ENCODE measurements at places on chromosomes 1 and 21. TPM values are rescaled to one million over a fixed set of nuclear protein-coding genes. Genes with fewer than 3 reads are reported as not detected.

DNA sequence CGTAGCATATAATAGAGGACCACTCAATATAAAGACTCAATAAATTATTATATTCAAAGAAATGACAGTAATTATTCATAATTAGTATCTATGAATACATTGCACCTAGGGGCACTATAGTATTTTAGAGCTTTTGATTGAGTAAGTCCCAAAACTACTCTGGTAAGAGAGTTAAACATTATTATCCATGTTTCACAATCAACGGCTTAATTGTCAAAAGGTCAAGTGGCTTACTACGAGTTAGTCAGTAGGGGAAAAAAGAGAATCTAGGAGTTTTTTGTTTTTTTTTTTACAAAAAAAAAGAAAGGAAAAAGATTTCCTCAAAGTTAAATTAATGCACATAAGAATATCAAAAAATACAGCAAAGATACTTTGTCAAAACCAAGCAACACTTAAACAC lies 20.4 kb upstream of the LAMC1 start:
- no peak for DNase-seq

- no peak for DNase-seq
These were observed 3.4 kb upstream of the WNT2B start for GRCh38 chr1:112505400-112505785.

DNA sequence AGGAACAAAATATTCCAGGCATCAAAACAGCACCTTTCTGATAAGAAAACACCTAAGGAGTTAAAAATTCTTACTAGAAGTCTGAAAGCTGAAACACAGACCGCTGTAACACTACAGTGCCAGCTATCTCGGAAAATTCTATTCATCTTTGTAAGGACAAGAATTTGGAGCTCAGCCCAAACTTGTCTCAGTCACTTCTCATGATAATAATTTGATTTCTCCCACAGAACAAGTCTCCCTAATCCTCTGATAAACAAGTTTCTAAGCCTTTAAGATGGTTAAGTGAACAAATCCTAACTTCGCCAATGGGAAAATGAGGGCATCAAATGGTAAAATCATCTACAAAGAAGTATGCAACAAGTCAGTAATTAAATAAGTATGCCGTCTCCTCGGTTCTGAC lies 59.9 kb downstream of the SIPA1L2 start:
- no peak for DNase-seq

GRCh38 chr1:23906731-23907130 lies 6.4 kb downstream of the CNR2 start:
- DNase-seq: no peak

The CYP4A11 gene
- total RNA-seq: not detected

- no peak for DNase-seq
These were observed 15.1 kb upstream of the PIGV start for GRCh38 chr1:26772687-26773086.

DNA sequence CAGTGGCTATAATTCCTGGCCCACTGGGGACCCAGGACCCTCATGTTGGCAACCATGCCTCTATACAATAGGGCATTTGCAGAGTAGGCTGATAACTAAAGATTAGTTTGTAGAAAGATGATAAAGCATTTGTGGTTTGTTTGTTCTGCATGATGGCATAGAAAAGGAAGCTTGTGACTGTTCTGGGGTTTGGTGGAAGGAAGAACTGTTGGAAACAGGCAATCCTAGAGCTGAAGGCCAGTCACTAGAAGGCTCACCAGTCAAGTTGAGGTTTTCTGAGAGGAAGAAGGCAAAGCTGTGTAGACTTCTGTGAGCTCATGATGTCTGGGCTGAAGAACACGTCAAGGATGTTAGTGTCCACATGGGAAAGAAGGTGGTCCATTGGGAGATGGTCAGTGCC lies 140.3 kb upstream of the VANGL1 start:
- DNase-seq: no peak

GRCh38 chr1:150320667-150320978 lies 710 bp upstream of the PRPF3 start:
- no peak for DNase-seq

DNA sequence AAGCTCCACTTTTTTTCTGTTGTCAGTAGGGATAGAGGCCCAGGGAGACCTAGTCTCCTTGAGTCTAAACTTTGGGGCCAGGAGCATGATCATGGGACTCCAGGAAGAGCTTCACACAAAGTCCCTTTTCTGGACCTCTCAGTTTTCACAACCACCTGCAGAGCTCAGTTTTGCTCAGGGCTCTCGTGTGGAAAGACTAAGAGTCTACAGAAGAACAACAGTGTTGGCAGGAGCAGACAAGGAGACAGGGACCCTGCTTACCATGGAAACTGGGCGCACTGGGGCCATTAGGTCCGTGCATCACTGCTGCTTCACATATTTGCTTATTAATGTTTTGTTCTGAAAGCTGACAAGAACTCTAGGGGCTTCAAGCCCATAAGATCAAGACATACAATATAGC lies 63.9 kb upstream of the HSD17B7 start:
- DNase-seq: no peak

DNA sequence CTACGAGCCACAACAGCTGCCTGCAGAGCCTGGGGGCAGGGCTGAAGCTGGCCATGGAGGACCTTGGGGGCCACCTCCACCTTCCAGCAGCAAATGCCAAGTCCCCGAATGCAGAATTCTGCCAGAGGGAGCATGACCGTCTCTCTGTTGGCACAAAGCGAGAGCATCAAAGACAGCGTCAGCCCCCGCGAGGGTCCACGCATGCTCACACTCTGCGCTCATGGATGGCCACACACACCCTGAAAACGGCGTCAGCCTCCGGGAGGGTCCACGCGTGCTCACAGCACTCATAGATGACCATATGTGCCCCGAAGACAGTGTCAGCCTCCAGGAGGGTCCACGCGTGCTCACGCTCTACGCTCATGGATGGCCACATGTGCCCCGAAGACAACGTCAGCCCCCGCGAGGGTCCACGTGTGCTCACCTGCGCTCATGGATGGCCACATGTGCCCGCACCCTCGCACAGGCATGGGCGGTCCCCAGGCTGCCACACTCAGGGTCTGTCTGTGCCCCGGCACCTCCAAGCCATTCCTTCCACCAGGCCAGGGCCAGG lies 46.5 kb downstream of the MORN1 start:
- no peak for DNase-seq

The ANKRD65 gene
- total RNA-seq: 2.2 TPM

The FALEC gene
- total RNA-seq: not detected

DNA sequence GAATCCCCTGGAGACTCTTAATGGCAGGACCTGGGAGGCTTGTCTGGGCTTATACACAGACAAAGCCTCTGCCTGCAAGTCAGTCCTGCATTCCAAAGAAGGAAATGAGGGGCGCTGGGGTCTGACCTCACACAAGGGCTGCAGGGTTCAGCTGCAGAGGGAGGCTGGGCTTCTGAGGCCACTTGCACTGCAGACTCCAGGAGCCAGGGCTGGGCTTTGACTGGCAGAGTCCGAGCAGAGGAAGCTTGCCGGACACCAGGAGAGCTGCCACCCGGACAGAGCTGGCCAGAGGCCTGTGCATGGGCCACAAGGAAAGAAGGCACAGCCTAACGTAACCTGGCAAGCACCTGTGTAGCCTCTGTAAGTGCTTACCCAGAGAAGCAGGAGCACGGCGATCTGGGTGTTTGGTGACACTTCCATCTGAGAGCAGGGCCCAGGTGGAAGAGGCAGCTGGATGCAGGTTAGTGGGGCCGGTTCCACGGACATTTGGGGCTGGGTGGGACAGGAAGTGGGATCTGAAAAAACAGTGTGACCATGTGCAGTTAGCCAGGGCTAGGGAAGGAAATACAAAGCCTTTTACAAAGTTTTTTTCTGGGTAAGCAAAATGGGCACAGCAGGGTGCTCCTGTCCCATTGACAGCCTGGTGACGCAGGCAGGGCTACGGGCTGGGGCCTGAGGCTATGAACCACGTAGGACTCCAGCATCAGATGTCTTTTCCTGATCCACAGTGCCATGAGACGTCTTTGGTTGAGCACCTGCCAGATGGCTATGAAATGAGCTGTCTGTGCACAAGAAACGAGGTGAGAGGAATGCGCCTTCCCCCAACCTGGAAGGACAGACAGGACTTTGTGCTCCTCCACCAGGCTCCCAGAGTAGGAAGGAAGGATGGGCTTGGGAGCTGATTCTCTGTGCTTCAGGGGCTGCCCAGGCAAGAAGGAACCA lies 37.3 kb upstream of the LBR start:
- DNase-seq: peak; percentile 73

DNA sequence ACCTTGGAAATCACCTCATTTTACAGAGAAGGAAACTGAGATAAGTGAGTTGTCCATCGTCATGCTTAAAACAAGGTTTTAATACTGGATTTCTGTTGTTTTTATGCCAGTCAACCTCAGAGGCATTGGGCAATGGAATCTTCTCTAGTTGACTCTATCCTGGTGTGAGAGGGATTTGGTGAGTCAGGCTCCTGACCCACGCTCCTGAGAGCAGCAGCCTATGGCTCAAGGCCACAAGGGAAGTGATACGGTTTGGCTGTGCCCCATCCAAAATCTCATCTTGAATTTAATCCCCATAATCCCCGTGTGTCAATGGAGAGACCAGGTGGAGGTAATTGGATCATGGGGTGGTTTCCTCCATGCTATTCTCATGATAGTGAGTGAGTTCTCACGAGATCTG lies 90.1 kb downstream of the TLR5 start:
- no peak for DNase-seq

- DNase-seq: no peak
These were observed 1.3 kb upstream of the PLD5 start for GRCh38 chr1:242525769-242526168.

DNA sequence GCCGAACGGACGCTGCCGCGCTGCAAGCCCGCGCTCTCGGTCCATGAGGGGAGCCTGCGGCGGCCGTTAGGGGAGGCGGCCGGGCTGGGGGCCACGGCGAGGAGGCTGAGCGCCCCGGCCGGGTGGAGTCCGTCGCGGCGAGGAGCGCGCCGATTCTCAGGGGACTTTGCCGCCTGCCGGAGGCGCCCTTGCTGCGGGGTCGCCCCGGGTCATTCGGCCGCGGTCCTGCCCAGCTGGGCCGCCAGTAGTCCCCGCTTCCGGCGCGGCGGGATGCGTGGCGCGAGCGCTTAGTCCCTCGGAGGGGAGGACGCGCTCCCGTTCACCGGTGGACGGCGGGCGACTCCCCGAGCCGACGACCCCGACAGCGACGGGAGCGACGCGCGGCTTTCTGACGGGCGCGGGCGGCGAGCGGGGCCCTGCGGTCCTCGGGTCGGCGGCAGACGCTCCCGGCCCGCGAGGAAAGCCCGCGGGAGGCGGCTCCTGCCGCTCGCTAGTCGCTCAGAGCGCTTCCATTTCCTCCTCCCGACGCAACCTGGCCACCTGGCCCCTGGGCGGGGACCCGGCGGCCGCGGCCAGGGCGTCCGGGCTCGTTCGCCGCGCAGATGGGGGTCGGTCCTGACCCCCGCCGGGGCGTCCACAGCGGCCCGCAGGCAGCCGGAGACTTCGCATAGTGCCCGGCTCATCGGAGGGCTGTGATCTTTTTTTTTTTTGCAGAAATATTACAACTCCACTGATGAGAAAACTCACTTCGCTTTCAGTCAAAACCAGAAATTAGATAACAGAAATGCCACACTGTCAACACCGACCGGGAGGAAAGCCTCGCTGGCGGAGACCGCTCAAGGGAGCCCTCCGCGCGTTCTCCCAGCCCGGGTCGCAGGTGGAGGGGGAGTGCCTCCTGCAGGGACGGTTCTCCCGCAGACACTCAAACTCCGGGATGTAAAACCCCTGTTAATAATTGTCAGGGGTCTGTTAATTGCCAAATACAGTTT lies 641 bp upstream of the ZBTB21 start:
- no peak for DNase-seq

DNA sequence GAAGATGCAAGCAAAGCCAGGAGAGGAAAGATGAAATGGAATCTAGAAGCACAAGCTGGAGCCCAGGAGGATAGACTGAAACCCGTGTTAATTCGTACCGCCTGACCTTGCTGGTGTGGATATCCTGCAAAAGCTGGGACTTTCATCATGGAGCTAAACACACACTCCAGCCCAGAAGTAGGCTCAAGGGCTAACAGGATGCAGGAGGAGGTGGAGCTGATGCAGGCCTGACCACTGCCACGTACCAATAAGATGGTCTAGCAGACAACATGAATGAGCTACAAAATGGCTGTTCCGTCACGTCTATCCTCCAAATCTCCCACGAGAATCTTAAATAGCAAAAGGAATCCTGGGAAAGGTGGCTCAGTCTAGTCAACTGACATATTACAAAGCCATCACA lies 270.3 kb downstream of the SDCCAG8 start:
- no peak for DNase-seq

- DNase-seq: no peak
These were observed 6.7 kb downstream of the TAS1R3 start for GRCh38 chr1:1337793-1338147.

DNA sequence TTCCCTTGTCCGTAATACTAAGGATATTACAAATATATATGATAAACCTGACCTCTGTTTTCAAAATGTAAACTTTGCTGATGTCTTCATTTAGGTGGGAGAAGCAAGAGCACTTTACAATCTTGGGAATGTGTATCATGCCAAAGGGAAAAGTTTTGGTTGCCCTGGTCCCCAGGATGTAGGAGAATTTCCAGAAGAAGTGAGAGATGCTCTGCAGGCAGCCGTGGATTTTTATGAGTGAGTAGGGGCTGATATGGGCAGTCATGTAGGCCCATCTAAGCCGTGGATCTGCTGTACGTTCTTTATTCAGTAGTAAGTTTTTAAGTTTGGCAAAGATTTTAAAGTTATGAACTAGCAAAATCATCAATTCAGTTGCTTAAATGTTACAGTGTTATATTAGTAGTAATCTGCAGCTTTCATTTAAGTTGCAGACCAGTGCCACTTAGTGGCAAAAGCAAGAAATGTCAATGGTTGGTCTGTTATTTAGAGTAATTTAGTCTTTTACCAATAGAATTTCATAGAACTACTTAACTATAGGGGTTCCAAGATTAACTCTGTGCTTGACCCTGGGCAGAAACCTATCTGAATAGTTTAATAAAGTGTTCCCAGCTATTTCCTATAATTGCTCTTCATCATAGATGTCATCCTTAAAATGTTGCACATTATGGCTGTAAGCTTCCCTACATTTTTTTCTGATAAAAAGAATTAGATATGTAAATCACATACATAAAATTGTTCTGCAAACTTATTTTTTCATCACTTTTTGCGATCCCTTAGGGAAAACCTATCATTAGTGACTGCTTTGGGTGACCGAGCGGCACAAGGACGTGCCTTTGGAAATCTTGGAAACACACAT lies 21.3 kb downstream of the GPSM2 start:
- no peak for DNase-seq

GRCh38 chr1:5580926-5581325 lies 411.3 kb downstream of the NPHP4 start:
- DNase-seq: no peak

DNA sequence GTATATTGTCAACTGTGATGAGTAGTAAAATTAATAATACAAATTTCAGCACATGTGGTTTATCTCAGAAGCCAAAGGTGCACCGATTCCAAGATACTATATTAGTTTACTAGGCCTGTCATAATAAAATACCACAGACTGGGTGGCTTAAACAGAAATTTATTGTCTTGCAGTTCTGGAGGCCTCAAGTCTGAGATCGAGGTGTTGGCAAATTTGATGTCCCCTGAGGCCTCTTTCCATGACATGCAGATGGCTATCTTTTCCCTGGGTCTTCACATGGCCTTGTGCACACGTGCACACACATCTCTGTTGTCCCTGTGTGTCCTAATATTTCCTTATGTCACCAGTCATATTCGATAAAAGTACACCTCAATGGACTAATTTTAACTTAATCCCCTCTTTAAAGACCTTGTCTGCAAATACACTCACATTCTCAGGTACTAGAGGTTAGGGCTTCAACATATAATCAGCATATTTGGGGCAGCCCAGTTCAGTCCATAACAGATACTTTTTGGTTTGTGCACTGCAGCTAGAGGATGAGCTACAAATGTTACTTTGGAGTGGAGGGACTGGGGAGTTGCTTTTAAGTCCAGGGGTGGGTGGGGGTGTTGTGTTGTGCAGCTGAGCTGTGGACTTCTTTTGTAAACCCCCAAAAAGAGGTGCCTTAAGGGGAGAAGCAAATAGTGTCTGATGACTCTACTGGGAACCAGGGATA lies 21.4 kb downstream of the TSNAX start:
- no peak for DNase-seq
